ENCODE measurements at places on chromosomes 12 and 14.
A peak's percentile ranks its signal among the peaks of the same experiment; 100 is the strongest.

GRCh38 chr14:75120541-75121291 is 6.1 kb downstream of the NEK9 start:
- DNase-seq: no peak

GRCh38 chr14:37753459-37753858 is 158.0 kb downstream of the TTC6 start:
- DNase-seq: no peak

DNA sequence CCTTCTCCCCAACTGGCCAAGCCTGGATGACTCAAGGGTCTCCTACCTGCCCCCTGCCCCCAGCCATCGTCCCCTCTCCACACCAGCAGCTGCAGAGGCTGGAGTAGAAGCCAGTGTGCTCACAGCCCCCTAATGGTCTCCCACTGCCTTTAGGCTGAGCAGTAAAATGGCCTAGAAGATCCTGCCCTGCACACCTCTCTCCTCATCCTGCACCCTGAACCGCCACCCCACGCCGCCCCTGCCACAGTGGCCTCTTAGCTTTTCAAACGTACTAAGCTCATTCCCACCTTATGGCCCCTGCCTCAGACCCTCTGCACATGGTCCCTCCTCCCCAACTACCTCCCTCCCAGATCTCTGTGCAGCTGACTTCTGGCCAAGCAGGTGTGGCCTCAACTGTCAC is 46.3 kb downstream of the RBM19 start:
- no peak for DNase-seq

DNA sequence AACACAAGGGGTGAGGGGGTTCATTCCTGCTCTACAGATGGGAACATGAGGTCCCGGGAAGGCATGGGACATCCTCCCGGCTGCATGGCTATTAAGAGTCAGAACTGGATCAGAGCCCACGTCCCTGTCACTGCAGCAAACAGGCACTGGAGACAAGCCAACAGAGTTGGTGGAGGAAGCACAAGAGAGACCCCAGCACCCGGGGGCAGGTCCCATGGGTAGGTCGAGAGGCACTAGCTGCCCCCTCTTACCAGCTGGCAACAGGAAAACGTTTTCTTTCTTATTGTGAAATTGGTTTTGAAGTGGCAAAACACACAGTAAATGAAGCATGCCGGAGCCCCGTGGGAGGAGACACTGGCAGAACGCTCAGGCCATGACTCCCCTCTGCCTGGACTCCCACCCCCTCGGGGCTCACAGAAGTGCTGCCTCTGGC is 43.6 kb downstream of the SYNE3 start:
- peak; percentile 71 for DNase-seq

DNA sequence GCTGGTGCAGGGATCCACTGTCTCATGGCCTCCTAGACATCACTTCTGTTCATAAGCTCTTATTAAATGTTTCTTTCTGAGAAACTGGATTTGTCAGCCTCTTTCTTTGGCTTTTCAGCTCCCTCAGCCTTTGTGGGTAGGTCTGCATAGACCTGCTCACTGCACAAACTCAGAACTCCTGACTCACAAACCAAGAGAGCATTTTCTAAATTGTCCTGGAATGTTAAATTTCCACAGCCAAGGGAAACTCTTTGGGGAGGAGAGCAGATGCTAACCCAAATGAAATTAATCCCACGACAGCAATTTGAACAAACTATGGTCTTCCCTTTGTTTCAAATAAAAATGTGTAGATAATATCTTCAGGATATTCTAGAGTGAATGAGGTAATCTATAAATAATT is 19.5 kb upstream of the CERS5 start:
- DNase-seq: no peak

DNA sequence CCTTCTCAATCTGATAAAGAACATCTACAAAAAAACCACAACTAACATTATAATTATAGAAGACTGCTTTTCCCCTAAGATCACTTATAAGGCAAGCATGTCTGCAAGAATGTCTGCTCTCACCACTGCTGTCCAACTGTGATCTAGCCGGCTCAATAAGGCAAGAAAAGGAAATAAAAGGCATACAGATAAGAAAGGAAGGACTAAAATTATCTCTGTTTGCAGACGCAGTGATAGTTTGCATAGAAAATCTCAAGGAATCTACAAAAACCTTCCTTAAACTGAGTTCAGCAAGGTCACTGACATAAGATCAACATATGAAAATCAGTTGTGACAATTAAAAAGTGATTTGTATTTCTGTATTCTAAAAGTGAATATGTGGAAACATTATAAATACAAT is 138.0 kb upstream of the EGLN3 start:
- DNase-seq: no peak

GRCh38 chr14:67820428-67820971 is 921 bp downstream of the RAD51B start:
- no peak for DNase-seq

DNA sequence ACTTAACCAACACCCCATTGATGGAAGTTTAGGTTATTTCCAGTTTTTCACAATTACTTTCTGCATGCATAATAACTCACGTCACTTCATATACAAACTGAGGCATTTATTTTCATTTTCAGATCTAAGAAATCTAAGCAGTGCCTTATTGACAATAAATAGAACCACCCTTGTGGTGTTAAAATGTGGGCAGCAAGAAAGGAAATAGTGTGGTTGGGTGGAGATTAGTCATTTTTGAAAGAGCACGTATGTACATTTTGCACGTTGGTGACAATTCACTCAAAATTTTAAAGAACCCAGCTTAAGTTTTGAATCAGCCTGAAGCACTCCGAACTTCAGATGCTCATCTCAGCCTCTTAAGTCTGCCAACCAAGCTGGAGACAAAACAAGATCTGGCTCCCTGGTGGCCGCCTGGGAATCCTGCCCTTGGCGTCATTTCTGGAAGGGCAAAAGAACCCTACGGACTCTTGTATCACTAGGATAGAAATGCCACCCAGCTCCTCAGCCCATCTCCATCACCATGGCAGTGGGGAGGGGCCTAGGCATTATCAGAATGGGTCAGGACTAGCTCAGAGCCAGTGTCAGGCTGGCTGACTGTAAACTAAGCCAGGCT is 89.5 kb upstream of the BCL2L14 start:
- no peak for DNase-seq

GRCh38 chr12:2212537-2212936 is 159.8 kb downstream of the CACNA1C start:
- no peak for DNase-seq

DNA sequence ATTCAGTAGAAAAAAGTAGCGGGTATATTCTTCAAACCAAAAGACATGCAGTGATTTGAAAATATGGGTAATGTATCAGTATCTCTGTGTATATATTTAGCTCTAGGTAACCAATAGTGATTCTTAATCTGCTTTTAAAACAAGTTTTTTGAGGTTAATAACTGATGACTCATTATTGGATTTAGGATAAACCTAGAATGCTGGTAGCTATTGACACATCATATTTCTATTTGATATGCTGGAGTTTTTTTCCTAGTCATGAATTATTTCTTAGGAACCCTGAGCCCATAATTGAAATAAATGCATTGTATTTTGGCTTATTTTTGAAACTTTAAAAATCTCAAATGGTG is 15.5 kb downstream of the ARF6 start:
- no peak for DNase-seq

GRCh38 chr12:93894391-93895088 is 217.4 kb downstream of the CRADD start:
- peak; percentile 41 for DNase-seq

GRCh38 chr12:22480016-22480415 is 64.3 kb downstream of the C2CD5 start:
- no peak for DNase-seq

DNA sequence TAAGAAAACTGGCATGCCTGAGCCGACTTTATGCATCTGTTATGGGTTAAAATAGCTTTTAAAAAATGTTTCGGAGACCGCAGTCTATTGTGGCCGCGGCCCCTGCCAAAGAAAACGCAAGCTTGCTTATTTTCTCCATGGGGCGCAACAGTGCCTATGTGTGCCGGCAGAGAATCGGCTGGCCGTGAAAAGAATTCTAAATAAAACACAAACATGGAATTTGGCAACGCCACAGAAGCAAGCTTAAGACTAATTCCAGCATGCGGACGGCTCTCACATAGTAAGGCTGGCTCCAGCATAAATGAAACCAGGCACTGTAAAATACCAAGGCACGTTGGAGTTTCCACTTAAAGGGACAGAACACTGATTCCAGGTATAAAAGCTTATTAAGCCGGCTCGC is 56.7 kb downstream of the BCL11B start:
- no peak for DNase-seq

DNA sequence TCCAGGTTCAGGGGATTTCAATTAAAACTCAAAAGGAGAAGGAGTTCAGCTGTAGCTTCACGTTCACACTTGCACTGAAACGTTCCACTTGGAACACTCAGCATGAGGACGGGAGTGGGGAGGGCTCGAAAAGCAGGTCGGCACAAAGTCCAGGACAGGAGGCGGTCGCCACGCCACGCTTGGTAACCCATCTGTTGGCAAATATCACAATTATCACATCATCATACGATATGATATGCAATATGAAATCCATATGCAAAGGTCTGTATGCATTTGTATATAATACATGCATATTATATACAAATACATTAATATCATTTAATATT is 17.2 kb downstream of the ADGRD1 start:
- DNase-seq: no peak

DNA sequence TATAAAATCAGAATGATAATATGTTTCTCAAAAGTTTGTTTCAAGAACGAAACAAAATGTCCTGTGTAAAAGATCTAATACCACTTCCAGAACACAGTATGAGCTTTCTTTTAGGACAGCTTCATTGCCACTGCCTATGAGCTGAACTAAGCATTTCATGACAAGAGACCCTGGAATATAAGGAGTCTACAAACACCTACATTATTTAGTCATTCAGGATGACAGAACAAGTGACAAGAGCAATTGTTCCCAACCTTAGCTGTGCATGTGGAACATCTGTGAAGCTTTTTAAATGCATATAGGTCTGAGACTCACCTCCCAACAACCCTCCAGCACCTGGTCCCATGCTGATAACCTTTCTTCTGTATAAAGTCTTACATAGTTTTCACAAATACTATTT is 103.1 kb upstream of the GARIN6 start:
- DNase-seq: no peak

- no peak for DNase-seq
Measured at GRCh38 chr14:90568405-90568804, 171.6 kb downstream of the CALM1 start.

DNA sequence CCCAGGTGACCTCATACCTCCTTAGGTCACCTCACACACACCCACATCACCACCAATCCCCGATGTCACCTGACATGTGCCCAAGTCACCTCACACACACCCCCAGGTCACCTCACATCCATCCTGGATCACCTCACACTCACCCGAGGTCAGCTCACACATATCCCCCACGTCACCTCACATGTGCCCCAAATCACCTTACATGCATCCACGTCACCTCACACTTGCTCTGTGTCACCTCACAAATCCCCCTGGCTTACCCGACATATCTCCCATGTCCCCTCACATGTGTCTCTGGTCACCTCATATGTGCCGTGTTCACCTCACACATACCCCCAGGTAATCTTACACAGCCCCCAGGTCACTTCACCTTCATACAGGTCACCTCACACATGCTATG is 864.6 kb downstream of the TMEM121 start:
- no peak for DNase-seq

GRCh38 chr14:55912344-55912743 is 205.9 kb upstream of the PELI2 start:
- DNase-seq: no peak

- DNase-seq: no peak
Measured at GRCh38 chr14:21072031-21072473, 1.9 kb downstream of the ARHGEF40 start.

GRCh38 chr12:50537538-50537919 is 32.7 kb downstream of the DIP2B start:
- DNase-seq: no peak

DNA sequence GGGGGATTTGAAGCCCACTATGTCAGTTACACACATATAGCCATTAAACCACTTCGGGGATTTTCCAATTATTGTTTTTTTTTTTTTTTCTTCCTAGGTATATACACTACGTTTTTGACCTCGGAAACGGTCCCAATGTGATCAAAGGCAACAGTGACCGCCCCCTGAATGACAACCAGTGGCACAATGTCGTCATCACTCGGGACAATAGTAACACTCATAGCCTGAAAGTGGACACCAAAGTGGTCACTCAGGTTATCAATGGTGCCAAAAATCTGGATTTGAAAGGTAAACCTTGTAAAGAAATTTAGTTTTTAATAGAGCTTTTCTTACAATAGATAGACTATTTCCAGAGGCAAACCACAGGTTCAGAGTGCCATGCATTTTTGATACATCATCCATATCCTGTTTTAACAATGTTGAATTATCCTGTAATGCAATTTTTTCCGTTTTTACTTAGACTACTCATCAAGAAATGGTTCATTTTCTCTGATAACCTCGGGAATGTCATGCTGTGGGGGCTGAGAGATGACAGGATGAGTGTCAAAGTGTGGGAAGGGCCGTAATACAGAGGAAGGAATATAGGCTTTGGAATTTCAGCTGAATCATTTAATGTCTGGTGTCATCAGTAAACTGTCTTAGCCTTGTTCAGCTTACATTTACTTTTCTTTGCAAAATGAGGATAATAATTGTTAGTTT is 797.1 kb downstream of the NRXN3 start:
- DNase-seq: no peak

- no peak for DNase-seq
Measured at GRCh38 chr14:92780444-92781232, 13.5 kb upstream of the GOLGA5 start.

DNA sequence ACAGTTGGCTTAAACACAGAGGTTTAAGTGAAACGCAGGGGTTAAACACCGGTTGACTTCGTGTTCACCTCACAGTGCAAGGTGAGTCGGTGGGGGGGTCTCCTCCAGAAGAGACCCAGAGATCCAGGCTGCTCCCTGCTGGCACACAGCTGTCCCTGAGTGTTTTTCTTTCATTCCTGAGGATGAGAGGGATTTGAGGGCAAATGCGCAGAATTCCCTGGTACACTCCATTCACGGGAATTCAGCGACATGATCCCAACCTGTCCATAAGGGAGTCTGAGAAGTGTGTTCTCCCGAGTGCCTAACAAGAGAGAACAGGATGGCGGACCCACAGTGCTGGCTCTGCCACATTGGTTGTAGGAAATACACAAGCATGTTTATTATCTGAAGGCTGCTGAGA is 107.2 kb upstream of the ESRRB start:
- no peak for DNase-seq

GRCh38 chr14:61385002-61385685 is 63.8 kb downstream of the PRKCH start:
- DNase-seq: peak; percentile 65

DNA sequence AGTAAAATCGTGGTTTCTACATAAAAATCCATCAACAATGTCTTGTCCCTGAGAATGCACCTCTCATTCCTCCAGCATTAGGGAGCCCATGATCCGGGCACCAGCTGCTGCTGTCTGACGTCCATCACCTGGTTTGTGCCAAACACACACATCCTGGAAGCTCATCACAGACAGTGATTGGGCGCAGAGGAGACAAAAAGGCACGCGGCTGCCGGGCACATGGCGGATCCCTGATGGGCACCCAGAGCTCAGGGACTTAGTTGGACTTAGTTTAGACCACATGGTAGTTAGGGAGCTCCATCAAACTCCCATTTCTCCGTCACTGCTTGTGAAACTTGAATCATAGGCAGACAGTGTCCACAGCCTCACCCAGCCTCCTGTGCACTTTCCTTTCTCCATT is 1059.3 kb downstream of the TMEM121 start:
- DNase-seq: no peak

Measured in thymus (tissue), 14 donors.